Neural crest cell (in vitro differentiated cells): ENCODE measurements at places on chromosomes 5 and 9. TPM values are rescaled to one million over a fixed set of nuclear protein-coding genes. Genes with fewer than 3 reads are reported as not detected.

GRCh38 chr5:171574376-171574775 is 154.9 kb downstream of the FGF18 start:
- no peak for DNase-seq
- no peaks in the 10 kb centered on the region for H3K27me3 ChIP-seq
- peaks cover 28% of the 10 kb centered on the region for H3K4me1 ChIP-seq
- no peak overlapping the region for H3K27ac ChIP-seq
- no peak overlapping the region for H3K4me3 ChIP-seq
- peaks cover 15% of the 10 kb centered on the region for H3K36me3 ChIP-seq

DNA sequence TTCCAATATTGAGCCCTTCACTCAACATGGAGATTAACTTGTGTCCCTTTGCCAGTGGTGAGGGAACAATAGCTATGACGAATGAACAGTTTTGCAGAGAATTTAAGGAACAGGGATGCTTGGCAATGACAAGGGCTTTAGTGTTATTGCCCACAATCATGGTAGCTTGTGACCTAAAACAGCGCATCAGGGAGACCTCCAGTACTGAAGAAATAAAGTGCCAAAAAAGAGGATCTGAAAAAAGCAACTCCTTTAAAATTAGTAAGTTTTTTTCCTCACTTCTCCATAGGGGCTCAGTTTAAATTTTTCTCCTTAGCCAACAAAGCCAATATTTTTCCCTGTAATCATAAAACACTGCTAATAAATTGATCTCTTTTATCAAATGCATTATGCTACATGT is 41.8 kb upstream of the PAM start:
- H3K27me3 ChIP-seq, result no peaks in the 10 kb centered on the region
- H3K4me3 ChIP-seq, result no peak overlapping the region
- no peak for DNase-seq
- H3K4me1 ChIP-seq, result peaks cover 11% of the 10 kb centered on the region
- no peaks in the 10 kb centered on the region for H3K36me3 ChIP-seq

CTXN3 gene
- total RNA-seq, result not detected in 2 replicates

- no peaks in the 10 kb centered on the region for H3K4me1 ChIP-seq
- H3K27me3 ChIP-seq, result no peaks in the 10 kb centered on the region
- no peak overlapping the region for H3K4me3 ChIP-seq
- H3K36me3 ChIP-seq, result peaks cover 3% of the 10 kb centered on the region
Measured at GRCh38 chr5:66443462-66444130, 152.6 kb upstream of the MAST4 start.

DNA sequence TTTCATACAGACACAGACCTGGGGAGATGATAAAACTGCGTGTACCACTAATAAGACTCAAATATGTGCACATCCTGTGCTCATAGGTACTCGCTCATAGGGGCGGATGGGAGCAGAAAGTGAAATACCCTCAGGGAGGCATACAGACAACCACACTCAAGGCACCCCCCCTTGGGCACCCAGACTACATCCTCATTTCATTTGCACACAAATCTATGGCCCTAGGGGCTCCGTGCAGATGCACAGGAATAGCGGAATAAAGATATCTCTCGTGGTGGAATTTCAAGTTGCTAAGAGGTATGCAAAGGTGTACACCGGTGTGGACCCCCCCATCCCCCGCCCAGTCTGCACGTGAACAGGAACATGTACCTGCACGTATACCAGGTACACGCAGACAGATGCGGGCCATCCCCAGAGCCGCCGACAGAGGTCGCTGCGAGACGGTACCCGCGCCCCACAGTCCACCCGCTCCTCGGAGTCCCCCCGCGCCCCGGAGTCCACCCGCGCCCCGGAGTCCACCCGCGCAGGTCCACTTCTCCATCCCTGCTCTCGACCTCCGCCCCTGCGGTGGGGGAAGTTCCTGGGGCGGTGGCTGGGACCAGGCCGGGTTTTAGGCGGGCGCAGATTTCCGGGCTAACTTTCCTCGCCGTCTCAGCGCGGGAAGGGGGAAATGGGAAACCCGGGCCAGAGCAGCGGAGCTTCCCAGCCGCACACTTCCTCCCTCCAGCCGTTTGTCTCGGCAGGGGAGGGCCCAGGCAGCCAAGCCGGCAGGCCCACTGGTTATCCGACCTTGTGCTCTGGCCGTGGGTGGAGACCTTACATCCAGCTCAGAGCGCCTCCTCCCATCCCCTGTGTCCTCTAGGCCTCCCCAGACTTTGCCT is 1.0 kb upstream of the IL12B start:
- peak overlapping the region; percentile 62 for H3K27ac ChIP-seq
- DNase-seq, result peak; percentile 69
- peaks cover 49% of the 10 kb centered on the region for H3K27me3 ChIP-seq
- no peaks in the 10 kb centered on the region for H3K36me3 ChIP-seq
- peak overlapping the region; percentile 86 for H3K4me3 ChIP-seq
- peaks cover 6% of the 10 kb centered on the region for H3K4me1 ChIP-seq

GRCh38 chr5:145989428-145989827 is 53.0 kb downstream of the SH3RF2 start:
- peaks cover 2% of the 10 kb centered on the region for H3K27me3 ChIP-seq
- H3K27ac ChIP-seq, result no peak overlapping the region
- DNase-seq, result no peak
- H3K4me3 ChIP-seq, result no peak overlapping the region

GRCh38 chr5:147671365-147671764 is 111.2 kb downstream of the JAKMIP2 start:
- H3K27ac ChIP-seq, result no peak overlapping the region
- H3K36me3 ChIP-seq, result peaks cover 7% of the 10 kb centered on the region
- H3K4me3 ChIP-seq, result no peak overlapping the region
- no peaks in the 10 kb centered on the region for H3K27me3 ChIP-seq
- no peak for DNase-seq

- DNase-seq, result no peak
- H3K4me1 ChIP-seq, result peaks cover 48% of the 10 kb centered on the region
- no peaks in the 10 kb centered on the region for H3K27me3 ChIP-seq
- H3K4me3 ChIP-seq, result no peak overlapping the region
- no peaks in the 10 kb centered on the region for H3K36me3 ChIP-seq
Measured at GRCh38 chr5:168315416-168316138, 24.1 kb downstream of the WWC1 start.

PCDHA6 gene
- 11.4 and 12.1 TPM in 2 replicates for total RNA-seq

SH3RF2 gene
- 0.72 and 1.0 TPM in 2 replicates for total RNA-seq

DNA sequence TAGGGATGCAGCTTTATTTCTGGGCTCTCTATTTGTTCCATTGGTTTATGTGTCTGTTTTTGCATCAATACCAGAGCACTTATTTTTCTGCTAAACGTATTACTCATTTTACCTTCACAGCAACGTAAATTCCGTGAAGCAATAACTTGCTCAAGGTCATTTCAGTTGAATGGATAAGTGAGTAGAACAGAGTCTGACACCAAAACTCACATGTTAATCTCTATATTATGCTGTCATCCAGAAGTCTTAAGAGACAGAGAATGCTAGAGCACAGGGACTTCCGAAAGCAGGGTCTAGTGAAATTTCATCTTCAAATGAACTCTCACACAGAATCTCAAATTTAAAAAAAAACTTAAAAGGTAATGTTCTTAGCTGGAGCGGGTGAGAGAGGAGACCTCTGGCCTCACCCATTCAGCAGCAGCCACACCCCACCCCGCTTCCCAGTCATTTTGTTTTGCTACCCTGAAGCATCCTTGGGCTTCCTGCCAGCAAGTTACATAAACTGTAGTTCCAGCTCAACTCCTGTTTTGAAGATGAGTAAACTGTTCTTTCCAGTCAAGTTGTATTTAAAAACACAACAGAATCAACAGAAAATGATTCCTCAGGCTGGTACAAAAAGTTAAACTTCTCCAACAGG is 69.3 kb downstream of the TRIM36 start:
- H3K27ac ChIP-seq, result no peak overlapping the region
- H3K27me3 ChIP-seq, result no peaks in the 10 kb centered on the region
- H3K4me1 ChIP-seq, result peaks cover 4% of the 10 kb centered on the region
- no peak overlapping the region for H3K4me3 ChIP-seq
- no peak for DNase-seq
- no peaks in the 10 kb centered on the region for H3K36me3 ChIP-seq

DNA sequence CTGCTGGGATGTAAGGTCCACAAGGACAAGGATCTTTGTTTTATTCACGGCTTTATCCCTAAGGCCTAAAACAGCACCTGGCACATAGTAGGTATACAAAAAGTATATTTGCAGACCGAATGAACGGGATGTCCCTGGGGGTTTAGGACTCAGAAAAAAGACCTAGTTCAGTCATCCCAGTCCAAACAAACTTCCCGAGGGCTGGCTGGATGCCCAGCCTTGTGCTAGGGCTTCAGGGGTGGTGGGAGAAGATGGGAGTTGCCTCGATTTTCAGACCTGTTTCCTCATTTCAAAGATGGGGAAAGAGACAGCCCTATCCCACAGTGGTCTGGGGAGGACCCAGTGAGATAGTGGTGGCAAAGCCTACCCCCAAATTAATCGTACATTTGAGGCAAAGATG is 3.0 kb upstream of the PROB1 start:
- peaks cover 38% of the 10 kb centered on the region for H3K27me3 ChIP-seq
- H3K4me1 ChIP-seq, result peaks cover 6% of the 10 kb centered on the region
- H3K27ac ChIP-seq, result no peak overlapping the region
- no peak for DNase-seq
- H3K36me3 ChIP-seq, result peaks cover 4% of the 10 kb centered on the region
- H3K4me3 ChIP-seq, result no peak overlapping the region

GRCh38 chr5:31901807-31902530 is 263.0 kb downstream of the PDZD2 start:
- H3K27ac ChIP-seq, result no peak overlapping the region
- H3K4me1 ChIP-seq, result no peaks in the 10 kb centered on the region
- H3K27me3 ChIP-seq, result no peaks in the 10 kb centered on the region
- H3K36me3 ChIP-seq, result no peaks in the 10 kb centered on the region
- H3K4me3 ChIP-seq, result no peak overlapping the region

SLC2A6 gene
- 29.0 and 30.9 TPM in 2 replicates for total RNA-seq

CACNA1B gene
- 3.0 and 3.1 TPM in 2 replicates for total RNA-seq

DNA sequence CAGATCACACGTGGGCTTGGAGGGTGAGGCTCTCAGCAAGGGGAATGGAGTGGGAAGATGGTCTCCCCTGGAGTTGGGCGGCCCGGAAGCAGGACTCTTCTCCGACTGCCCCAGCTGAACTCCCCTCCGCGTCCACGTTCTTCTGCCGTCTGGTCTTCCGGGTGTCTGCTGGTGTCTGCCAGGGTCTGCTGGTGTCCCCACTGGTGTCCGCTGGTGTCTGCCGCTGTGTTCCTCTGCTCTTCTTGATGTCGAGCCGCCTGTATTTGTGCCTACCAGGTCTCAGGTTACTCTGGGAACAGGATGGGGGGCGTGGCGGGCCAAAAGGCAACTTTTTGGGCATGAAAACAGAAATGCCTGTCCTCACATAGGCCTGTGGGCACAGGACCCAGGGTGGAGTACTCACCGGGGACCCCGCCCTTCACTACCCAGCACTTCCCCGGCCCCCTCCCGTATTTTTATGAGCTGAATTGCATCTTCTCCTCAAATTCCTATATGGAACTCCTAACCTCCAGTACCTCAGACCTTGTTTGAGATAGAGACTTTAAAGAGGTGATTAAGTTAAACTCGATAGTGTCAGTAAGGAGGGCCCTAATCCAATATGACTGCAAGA is 675.4 kb downstream of the SEMA5A start:
- H3K36me3 ChIP-seq, result no peaks in the 10 kb centered on the region
- H3K27me3 ChIP-seq, result no peaks in the 10 kb centered on the region
- H3K4me1 ChIP-seq, result peaks cover 26% of the 10 kb centered on the region
- H3K4me3 ChIP-seq, result no peak overlapping the region

DNA sequence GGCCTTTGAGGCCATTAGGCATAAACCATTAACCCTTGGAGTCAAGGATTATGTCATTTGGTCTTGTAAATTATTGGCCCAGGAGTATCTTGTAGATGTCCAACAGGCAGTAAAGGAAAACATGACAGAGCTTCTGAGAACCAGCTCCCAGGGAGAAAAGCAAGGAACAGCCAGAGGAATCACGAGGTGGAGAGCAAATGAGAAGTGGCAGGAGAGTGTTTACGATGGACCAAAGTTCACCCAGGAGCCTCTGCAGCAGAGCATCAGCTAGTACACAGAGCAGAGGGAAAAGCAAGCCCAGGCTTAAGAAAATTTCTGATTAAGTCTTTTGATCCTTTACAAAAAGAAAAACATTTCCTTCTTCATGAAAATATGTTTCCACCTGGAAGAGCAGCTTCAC is 206.2 kb downstream of the NDUFS4 start:
- H3K36me3 ChIP-seq, result peaks cover 4% of the 10 kb centered on the region
- no peak overlapping the region for H3K27ac ChIP-seq
- no peaks in the 10 kb centered on the region for H3K27me3 ChIP-seq

SLC45A2 gene
- 0.36 and 1.3 TPM in 2 replicates for total RNA-seq

C5orf58 gene
- not detected in 2 replicates for total RNA-seq

DNA sequence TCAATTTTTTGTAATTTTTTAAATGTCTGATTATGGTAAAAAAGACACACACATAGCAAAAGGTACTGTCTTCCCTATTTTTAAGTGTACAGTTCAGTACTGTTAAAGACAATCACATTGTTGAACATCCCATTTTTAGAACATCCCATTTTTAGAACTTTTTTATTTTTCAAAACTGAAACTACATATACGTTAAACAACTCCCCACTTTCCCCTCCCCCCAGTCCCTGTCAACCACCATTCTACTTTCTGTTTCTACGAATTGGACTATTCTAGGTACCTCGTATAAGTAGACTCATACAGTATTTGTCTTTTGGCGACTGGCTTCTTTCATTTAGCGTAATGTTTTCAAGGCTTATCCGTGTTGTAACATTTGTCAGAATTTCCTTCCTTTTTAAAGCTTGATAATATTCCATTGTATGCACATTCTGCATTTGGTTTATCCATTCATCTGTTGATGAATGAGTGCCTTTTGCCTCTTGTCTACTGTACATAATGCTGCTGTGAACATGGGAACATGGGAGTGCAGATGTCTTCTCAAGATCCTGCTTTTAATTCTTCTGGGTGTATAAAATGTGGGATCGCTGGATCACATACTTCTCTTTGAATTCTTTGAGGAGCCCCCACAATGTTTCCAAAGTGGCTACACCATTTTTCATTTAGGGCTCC is 154.0 kb downstream of the PIK3R1 start:
- no peaks in the 10 kb centered on the region for H3K27me3 ChIP-seq
- H3K4me3 ChIP-seq, result no peak overlapping the region
- peaks cover 3% of the 10 kb centered on the region for H3K36me3 ChIP-seq
- H3K27ac ChIP-seq, result no peak overlapping the region

- DNase-seq, result peak; percentile 46
- H3K36me3 ChIP-seq, result no peaks in the 10 kb centered on the region
- H3K4me1 ChIP-seq, result peaks cover 29% of the 10 kb centered on the region
- H3K4me3 ChIP-seq, result peak overlapping the region; percentile 78
Measured at GRCh38 chr9:107363516-107364152, 80.6 kb downstream of the RAD23B start.

IFNA7 gene
- total RNA-seq, result not detected in 2 replicates

NIPAL4 gene
- not detected in 2 replicates for total RNA-seq

TMEM174 gene
- total RNA-seq, result not detected in 2 replicates

GRCh38 chr9:14616188-14616982 is 76.8 kb downstream of the ZDHHC21 start:
- no peaks in the 10 kb centered on the region for H3K27me3 ChIP-seq
- no peaks in the 10 kb centered on the region for H3K4me1 ChIP-seq
- H3K36me3 ChIP-seq, result no peaks in the 10 kb centered on the region

- H3K27ac ChIP-seq, result no peak overlapping the region
- H3K27me3 ChIP-seq, result no peaks in the 10 kb centered on the region
- H3K4me3 ChIP-seq, result no peak overlapping the region
- no peaks in the 10 kb centered on the region for H3K36me3 ChIP-seq
- H3K4me1 ChIP-seq, result peaks cover 22% of the 10 kb centered on the region
Measured at GRCh38 chr5:166865206-166865605, 1426.2 kb upstream of the WWC1 start.

- no peaks in the 10 kb centered on the region for H3K36me3 ChIP-seq
- peaks cover 25% of the 10 kb centered on the region for H3K4me1 ChIP-seq
- no peaks in the 10 kb centered on the region for H3K27me3 ChIP-seq
- H3K27ac ChIP-seq, result no peak overlapping the region
- no peak for DNase-seq
Measured at GRCh38 chr5:175544586-175544985, 66.2 kb downstream of the SFXN1 start.

GRCh38 chr5:174030286-174030685 is 15.2 kb upstream of the NSG2 start:
- H3K4me3 ChIP-seq, result no peak overlapping the region
- no peak overlapping the region for H3K27ac ChIP-seq
- H3K4me1 ChIP-seq, result no peaks in the 10 kb centered on the region
- no peak for DNase-seq

C5orf52 gene
- total RNA-seq, result not detected in 2 replicates
